AG04449 (cell line): ENCODE measurements at places on chromosomes 2 and 18.

DNA sequence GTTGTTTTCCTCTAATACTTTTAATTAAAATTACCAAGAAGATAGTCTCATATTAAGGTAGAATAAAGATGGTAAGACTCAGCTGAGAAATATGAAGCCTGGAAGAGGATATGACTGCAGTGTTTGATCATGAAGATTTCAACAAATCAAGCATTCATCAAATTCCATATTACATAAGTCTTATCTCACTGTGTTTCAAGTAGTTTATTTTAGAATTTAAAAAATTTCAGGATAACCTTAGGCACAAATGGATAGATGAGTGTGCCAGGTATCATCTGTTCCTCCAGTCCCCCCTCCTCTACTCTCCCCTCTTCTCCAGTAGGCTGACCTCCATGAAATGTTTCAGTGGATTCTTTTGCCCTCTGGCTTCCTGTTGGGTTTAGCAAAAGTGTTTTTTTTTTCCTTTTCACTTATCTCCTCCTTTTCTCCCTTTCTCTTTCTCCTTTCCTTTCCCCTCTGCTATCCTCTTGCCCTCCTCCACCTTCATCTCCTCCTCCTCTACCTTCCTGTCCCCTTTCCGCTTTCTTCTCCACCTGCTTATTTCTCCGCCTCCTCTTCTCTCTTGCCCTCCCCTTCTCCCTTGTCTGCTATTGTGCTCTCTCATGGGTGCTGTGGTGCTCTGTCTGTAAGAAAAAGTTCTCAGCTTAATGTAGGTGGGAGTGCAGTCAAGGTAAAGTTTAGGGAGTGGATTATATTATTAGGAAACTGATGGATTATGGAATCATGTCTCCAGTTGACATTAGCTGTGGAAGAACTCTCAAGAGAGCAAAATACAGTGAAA, 72.8 kb downstream of the ABI2 start:
- no peak for DNase-seq

GRCh38 chr18:79786786-79787526, 10.8 kb upstream of the KCNG2 start:
- peak; percentile 14 for DNase-seq

DNA sequence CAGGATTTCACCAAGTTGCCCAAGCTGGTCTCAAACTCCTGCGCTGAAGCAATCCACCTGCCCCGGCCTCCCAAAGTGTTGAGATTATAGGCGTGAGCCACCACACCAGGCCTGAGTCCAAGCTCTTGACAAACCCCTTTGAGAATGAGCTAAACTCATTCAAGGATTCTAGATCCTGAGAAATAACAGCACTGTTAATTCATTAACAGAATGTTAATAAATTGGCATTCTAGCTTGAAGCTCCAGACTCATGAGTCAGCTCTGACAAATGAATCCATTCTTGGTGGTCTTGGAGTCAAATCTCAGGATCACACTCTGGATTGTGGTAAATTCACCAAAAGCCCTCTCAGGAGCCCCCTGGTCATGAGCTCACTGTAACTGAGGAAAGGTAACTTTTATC, 1.8 kb downstream of the NARS1 start:
- no peak for DNase-seq

GRCh38 chr2:65549257-65549627, 116.8 kb upstream of the SPRED2 start:
- no peak for DNase-seq

DNA sequence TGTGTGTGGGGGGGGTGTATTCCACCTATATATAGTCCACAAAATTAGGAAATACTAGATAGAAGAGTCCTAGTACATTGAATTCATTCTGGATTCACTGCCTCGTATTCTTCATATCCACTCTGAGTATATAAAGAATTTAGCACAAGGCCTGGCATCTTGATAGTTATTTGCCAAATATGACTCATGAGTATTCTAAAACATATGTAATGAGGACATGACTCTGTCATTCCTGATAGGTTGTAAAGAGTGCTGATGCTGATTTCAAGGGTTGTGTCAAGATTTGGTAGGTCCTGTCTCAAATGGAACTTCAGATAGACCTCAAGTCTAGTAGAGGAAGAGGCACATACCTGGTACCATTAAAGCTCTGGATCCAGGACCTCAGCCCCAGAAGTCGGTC, 173.4 kb upstream of the BOD1L2 start:
- DNase-seq = no peak

DNA sequence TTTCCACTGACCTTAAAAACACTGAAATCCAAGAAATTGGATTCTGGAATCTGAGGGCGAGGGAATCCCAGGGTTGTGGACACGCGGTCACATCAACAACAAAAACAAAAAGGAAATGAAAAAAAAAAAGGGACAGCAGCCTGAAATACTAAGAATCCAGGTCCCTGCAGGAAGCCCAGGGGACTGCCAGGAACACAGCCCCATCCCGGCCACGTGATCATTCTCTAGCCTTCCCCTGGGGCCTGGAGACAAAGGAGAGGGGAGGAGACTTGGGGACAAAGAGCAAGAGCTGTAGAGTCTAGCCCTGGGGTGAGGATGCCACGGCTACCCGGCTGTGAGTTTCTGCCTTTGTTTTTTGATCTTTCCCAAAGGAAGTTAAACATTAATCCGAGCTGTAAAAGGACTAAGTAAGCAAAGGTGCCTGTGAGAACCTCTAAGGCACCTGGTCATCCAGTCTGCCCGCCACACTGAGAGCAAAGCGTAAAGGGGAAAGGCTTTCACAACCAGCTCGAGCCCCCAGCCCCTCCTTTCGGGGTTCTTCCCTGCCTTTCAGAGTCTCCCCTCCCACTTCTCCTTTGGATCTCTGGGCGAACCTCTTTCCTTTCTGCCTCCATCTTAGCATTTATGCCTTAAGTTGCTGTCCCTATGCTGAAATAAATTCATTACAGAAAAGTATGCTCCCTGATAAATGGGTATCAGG, 57.9 kb upstream of the MSH2 start:
- no peak for DNase-seq
